Urothelium cell line (cell line): ENCODE measurements at places on chromosomes 12 and 14.

- no peak for DNase-seq
Measured at GRCh38 chr12:92929983-92930382, 888 bp upstream of the EEA1 start.

DNA sequence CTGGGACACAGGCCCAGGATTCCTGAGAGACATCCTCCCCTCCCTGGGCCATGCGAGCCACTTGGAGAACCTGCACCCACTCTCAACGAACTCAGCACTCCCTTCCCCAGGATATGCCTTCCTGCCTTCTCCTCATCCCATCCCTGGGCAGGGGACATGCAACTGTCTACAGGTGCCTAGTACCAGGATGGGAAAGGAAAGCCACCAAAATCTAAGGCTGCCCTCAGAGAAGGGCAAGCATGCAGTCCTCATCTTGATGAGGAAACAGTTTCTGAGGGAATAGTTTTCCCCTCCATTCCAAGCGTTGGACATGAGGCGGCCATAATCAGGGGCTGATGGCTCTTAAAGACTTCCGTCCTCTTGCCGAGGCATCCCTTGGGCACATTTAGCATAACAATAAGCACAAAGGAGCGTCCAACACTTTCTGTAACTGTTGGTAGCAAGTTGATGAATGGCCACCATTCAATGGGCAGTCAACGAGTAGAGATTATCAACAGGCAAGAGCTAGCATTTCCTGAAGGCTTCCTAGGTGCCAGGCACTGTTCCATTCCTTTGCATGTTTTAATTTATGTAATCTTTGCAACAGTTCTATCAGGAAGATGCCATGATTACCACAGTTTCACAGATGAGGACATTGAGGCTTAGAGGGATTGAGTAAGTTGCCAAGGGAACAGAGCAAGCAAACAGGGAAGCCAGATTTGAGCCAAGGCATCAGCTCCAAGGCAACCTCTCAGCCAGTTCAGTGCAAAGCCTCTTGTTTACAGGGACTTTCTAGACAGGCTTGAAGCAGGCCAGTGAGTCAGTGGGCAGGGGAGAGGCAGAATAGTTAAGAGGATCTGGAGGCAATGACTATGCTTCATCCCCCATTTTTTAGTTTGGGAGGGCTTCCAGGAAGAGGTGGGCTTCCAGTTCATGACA, 105.1 kb downstream of the SINHCAF start:
- no peak for DNase-seq

DNA sequence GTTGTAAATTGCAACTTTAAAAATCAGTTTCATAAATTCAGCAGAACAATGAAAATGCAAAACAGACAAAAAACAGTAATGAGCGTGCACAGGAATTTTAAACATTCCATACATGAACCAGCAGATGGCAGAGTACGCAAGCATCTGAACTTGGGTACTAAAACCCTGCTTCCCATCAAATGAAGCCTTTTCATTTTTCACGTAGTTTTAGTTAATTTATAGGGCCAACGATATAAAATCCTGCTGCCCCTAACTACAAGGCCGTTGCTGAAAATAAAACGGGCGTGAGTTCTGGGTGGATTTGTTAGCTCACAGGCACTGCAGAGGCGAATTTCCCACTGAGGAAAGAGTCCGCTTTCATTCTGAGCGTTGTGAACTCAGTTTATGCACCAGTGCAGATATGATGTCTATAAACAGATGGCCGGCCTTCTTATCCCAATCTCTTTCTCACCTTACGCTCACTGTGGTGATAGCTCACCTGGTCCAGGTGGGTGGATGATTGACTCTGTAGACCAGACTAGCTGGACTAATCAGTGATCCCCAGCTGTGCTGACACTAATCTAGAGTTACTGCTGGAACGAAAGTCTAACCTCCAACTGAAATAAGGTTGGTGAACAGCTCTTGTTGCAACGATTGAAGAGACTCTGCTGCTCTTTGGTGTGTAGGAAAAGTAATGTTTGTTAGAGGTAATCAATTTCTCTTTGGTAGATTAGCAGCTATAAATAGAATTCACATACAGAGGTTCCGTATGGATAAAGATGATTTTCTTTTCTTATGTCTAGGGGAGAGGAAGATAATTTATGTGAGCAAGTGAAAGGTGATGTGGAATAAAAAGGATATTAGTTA, 89.2 kb downstream of the PDZRN4 start:
- DNase-seq, result peak; percentile 56

GRCh38 chr14:55713486-55713885, 133.5 kb downstream of the KTN1 start:
- no peak for DNase-seq

DNA sequence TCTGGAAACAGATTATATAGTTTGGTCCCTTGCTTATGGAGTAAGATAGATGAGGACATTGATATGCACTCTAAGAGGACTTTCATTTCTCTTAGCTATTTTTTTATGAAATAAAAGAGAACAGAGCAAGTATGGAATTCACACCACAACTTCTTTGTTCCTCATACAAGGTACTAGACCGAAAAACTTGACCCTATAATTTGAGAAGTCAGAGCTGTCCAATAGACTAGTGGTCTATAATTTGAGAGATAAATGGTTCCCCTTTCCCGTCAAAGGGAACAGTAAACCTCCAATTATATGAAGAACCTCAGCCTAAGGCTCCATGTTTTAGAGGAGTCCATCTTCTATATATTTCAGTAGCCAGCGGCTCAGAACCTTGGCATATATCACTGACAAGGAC, 58.5 kb upstream of the HIF1A start:
- DNase-seq, result no peak

DNA sequence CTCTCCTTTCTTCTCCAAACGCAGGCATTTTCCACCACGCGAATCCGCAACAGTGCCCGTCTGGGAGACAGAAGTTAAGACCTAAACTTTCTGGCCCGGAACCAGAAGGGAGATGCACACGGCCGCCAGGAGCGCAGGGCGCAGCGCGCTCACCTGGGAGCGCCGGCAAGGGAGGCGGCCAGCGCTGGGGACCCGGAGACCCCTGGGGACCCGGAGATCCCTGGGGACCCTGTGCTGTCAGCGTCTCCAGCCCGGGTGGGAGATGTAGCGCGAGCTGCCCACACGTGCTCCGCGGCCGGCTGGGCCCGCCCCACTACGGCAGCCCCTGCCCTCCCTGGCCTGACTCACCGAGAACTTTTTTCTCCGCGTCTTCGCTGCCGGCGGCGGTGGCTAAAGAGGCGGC, 620 bp downstream of the YBX3 start:
- DNase-seq, result peak; percentile 66

DNA sequence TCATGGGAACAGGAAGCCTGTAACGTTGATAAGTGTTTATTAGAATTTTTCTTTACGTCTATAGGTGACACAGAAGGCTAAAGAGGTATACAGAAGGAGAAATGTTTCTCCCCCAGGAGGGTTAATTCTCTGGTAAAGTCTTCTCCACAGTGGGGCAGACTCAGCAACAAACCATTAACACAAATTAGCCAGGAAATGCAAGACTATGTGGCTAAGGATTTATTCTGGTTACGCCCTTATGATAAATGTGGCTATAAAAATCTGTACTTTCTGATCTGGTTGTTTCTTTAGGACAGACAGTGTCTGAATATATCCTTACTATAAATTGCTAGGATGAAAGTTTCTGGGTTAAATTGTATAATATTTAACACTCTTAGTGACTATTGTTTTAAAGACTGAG, 423.3 kb downstream of the FLRT2 start:
- DNase-seq, result no peak

DNA sequence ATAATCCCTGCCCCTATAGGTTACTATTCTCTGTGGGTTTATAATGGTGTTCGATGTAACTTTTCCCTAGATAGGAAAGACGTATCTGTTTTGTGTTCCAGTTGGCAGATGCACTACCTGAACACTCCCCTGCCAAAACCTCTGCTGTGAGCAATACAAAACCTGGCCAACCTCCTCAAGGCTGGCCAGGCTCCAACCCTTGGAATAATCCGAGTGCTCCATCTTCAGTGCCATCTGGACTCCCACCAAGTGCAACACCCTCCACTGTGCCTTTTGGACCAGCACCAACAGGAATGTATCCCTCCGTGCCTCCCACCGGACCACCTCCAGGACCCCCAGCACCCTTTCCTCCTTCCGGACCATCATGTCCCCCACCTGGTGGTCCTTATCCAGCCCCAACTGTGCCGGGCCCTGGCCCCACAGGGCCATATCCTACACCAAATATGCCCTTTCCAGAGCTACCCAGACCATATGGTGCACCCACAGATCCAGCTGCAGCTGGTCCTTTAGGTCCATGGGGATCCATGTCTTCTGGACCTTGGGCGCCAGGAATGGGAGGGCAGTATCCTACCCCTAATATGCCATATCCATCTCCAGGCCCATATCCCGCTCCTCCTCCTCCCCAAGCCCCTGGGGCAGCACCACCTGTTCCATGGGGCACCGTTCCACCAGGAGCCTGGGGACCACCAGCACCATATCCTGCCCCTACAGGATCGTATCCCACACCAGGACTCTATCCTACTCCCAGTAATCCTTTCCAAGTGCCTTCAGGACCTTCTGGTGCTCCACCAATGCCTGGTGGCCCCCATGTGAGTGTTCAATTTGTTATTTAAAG, 11.3 kb downstream of the MAPK1IP1L start:
- no peak for DNase-seq

DNA sequence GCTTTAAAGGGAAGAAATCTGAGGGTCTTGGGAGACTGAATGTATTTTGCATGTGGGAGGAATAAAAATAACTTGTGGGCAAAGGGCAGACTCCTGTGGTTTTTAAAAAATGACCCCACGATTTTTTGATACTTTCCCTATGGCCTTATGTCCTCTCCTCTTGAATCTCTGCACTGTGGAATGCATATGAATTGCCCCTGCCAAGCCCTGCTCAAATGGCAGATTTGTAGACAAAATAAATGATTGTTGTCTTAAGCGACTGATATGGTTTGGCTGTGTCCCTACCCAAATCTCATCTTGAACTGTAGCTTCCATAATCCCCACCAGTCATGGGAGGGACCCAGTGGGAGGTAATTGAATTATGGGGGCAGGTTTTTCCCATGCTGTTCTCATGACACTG, 223.8 kb downstream of the DACT1 start:
- DNase-seq, result no peak

GRCh38 chr14:68729556-68729955, 63.3 kb downstream of the ZFP36L1 start:
- DNase-seq, result no peak

GRCh38 chr14:98937712-98938505, 334.1 kb downstream of the BCL11B start:
- DNase-seq, result no peak

- no peak for DNase-seq
Measured at GRCh38 chr12:95202691-95203486, 14.4 kb downstream of the FGD6 start.

DNA sequence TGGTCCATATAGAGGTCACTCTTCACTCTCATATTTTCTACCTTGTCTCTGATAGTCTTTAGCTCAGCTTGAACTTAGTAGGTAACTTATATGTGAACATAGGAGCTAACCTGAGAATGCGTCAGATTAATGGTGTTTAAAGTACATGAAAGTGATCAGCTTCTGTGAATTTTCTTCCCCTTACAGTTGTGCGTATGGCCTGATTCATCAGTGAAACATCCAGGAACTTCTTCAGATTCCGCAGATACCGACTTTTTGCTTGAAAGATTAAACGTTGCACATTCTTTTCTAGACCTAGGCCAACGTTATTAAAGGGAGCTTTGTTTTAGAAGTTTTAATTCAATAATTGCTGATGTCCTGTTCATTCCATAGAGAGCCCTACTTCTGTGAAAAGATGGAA, 1945.1 kb upstream of the SEL1L start:
- peak; percentile 26 for DNase-seq

- DNase-seq, result no peak
Measured at GRCh38 chr12:103696101-103696500, 109.0 kb downstream of the STAB2 start.

- no peak for DNase-seq
Measured at GRCh38 chr14:54629183-54629582, 62.3 kb downstream of the SAMD4A start.

GRCh38 chr12:43758247-43758727, 303 bp downstream of the PUS7L start:
- peak; percentile 49 for DNase-seq
